Left renal cortex interstitium (tissue), 4 donors: ENCODE measurements at places on chromosomes 5 and 9.
A peak's percentile ranks its signal among the peaks of the same experiment; 100 is the strongest.

GRCh38 chr5:139422307-139422893 lies 16.9 kb downstream of the DNAJC18 start:
- no peak for DNase-seq

GRCh38 chr9:74173284-74173683 lies 323.9 kb upstream of the RORB start:
- no peak for DNase-seq

DNA sequence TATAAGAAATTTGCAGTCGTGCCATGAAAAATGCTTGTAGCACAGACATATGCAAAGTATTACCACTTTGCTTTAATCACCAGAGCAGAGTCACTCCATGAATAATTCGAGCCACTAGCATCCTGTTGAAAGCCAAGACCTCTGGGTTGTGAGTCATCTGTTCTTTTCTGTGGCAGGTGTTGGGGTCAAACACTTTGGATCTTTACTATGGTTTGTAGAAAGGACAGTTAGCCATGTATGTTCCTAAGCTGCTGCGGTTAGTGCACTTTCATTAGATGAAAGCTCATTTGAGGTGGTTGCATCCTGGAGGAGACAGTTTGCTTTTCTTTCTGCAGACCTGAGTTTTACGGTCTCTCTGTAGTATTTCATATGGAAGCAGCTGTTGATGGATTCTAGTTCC lies 223.7 kb downstream of the DMRT2 start:
- DNase-seq: no peak

DNA sequence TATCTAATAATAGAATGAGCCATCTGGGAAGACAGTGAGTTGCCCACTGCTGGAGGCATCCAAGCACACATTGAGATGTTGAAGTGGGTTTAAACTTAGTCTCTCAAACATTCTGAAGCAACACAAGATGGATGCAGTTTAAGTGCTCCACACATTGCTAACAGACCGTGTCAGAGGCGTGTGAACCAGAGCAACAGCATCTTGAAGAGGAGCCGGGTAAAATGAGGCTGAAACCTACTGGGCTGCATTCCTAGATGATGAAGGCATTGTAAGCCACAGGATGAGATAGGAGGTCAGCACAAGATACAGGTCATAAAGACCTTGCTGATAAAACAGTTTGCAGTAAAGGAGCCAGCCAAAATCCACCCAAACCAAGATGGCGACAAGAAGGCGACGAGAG lies 73.5 kb upstream of the TMEM215 start:
- no peak for DNase-seq

GRCh38 chr5:122076050-122076461 lies 2.0 kb downstream of the LOX start:
- no peak for DNase-seq

- no peak for DNase-seq
Observed at GRCh38 chr5:54545796-54546195, 28.2 kb downstream of the SNX18 start.

- DNase-seq: no peak
Observed at GRCh38 chr9:117096138-117096537, 318.7 kb downstream of the ASTN2 start.

DNA sequence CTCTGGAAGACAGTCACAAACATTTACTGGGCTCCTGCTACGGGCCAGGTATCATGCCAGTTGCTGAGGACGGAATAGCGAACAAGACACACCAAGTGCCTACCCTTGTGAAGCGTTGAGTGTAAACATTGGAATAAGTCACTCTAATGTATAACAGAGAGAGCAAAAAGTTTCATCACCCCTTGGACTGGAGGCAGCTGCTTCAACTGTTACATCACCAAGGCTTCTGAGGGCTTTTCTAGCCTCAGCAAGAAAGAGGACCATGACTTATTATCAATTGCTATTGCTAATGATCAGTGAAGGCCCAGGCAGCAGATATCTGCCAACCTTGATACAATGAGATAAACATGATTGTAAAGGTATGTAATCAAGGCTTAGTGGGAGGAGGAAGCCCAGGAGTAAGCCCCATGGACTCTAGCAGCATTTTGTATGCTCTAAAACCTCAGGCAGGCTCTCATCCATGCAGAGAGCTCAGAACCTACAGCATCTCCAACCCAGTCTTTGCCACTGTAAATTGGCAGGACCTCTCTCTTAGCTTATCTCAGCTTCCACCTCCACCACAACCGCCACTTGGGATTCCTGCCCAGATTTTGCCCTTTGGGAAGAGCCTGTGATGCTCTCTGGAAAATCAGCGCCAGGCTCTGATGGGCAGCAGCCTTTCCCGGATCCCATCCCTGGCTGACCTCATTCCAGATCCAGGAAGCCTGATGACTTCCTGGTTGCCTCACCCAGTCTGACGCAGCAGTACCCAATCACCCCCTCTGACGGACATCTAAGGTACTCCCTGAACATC lies 54.5 kb downstream of the ADAM19 start:
- DNase-seq: no peak

DNA sequence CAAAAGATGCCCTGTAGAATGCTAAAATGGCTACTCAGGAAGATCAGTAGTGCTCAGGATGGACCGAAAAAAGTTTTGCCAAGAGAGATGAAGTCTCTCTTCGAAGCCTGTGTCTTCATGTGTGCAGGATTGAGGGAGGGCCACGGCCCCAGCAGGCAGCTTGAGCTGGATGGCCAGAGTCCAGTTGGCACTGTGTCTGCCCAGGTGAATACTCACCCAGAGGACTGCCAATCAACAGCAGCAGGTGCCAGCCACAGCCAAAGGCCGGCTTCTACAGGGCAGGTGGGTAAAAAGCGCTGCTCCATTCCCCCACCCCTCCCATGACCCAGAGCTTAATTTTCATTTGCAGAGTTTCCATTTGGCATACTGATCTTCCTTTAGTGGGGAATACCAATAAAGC lies 287.9 kb upstream of the ZNF608 start:
- no peak for DNase-seq

GRCh38 chr9:109423877-109424276 lies 74.2 kb downstream of the PTPN3 start:
- DNase-seq: no peak

DNA sequence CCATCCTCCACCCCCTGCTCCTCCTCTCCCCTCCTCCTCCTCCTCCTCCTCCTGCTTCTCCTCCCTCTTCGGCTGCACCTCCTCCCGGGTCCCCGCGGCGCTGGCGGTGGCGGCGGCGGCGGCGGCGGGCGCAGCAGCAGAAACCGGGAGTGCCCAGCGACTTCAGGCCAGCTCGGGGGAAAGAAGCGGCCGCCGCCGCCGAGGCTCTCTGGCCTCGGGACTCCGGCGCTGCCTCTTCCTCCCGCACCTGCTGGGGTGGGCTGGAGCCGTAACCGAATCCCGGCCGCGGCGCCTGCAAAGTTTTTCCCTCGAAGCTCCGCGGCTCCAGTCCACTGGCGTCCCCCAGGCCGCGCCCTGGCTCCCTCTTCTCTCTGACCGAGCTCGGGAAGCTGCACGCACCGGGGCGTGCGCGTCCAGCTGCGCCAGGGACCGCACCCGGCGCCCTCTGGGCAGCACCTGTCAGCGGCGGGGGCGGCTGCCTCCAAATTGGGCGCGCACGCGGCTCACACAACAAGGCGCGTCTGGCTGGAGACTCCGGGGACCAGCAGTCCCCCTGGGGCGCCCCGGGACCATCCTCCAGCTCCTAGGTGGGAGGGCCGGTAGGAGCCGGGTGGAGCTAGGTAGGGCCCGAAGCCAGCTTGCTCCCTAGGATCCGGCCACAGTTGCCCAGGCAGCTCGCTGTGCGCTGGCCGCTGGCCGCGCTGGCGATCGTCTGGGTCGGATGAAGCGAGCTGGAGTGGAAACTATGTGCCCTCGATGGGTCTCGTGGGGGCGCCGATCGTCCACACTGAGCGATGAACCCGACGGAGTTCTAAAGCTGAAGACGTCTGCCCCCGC lies at the start of gene MCTP1:
MCTP1 (minus strand) TSS at position 523 of the 837 bp plus-strand sequence.
- DNase-seq: no peak

DNA sequence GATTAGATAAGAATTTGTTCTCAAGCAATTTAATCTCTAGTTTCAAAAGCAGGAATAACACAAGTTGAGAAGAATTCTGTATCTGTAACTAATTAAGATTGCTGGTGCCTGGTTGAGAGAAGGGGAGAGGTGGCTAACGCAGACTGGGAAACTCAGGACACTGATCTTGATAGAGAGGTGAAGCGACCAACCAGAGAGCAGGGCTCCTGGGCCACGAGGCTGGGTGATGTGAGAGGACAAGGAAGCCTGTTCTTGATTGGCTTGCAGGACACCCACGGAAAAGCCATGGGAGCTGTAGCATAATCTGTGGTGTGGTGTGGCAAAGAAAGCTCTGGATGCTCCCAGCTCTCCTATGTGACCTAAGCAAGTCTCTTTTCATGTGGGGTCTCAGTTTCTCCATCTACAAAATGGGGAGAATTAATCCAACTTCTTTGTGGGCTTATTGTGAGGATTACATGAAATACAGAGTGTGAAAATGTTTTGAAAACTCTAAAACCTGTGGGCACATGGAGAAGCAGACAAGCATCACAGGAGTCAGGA lies 594.1 kb upstream of the BRINP1 start:
- no peak for DNase-seq

DNA sequence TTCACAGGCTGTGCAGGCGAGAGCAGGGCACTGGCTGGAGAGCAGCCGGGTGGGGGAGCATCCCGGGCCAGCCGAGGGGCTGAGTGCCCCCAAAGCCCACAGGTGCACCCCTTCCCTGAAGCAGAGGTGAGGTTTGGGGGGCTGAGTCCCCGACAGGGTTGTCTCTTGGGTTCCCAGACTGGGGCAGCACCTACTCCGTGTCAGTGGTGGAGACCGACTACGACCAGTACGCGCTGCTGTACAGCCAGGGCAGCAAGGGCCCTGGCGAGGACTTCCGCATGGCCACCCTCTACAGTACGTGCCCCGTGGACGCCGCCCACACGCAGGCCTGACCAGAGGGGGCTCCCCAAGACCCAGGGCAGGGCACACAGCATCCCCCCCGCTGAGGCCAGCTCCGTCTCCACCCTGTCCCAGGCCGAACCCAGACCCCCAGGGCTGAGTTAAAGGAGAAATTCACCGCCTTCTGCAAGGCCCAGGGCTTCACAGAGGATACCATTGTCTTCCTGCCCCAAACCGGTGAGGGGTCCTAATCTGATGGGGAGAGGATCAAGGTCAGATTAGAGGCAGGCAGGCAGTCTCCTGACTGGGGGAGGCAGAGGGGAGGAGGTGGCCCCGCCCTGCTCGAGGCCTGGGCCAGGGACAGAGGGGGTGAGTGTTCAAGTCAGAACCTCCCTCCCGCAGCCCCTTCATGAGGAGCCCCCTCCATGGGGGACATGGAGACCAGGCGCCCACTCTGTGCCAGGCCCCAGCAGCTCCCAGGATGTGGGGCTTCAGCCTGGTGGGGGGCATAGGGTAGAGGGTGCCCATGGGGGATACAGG lies 2.7 kb downstream of the PTGDS start:
- DNase-seq: no peak

- DNase-seq: no peak
Observed at GRCh38 chr5:151253605-151253950, 593 bp downstream of the GM2A start.

- no peak for DNase-seq
Observed at GRCh38 chr9:82088591-82088990, 100.0 kb downstream of the SPATA31D1 start.

- DNase-seq: no peak
Observed at GRCh38 chr5:79493596-79494345, 20.2 kb downstream of the HOMER1 start.

GRCh38 chr5:151469992-151470391 lies 22.6 kb downstream of the SLC36A1 start:
- DNase-seq: no peak

DNA sequence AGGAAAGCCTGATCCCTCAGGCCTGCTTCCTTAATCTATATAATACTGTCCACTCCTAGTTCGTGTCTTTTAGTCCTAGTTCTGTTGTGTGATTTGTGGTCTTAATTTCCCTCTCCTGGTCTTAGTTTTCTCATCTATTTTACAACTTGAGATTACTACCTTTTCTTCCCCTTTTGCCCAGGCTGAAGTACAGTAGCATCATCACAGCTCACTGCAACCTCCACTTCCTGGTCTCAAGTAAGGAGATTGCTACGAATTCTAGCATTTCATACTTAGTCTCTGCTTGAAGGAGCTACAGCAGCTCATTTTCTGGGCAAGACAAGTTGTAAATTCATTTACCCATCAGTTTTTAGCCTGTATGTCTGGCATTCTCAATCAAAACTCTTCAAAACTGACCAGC lies 5.5 kb downstream of the TRIM32 start:
- no peak for DNase-seq

GRCh38 chr9:69137311-69137710 lies 36.8 kb upstream of the TJP2 start:
- DNase-seq: no peak

GRCh38 chr9:133121198-133121914 lies at the start of gene RALGDS:
TSS of gene RALGDS (minus strand) at chr9:133121240. CDS start at chr9:133121154, 86 bp downstream.
- no peak for DNase-seq

DNA sequence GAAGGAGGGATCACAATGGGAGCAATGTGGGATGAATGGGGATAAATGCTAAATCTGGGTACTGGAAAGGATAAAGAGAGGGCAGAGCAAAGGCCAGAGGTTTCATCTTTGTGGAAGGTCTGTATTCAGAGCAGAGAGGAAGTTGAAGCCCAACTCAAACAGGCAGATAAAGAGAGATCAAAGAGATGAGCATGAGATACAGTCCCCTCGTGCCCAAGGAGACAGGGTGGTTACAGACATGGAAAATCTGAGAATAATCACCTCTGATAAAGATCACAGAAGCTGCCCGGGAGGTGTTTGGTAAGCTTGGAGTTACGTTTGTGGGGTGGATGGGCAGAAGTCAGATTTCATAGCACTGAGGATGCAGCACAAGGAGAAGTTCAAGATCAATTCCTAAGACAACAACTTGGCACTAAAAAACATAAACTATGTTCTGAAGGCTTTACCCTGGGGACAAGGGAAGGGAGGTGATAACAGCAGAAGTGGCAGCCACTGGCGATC lies 459 bp upstream of the ERAP2 start:
- peak; percentile 28 for DNase-seq
